Hepatocyte (in vitro differentiated cells): ENCODE measurements at places on chromosomes 3 and 15. TPM values are rescaled to one million over a fixed set of nuclear protein-coding genes. Genes with fewer than 3 reads are reported as not detected.

GRCh38 chr3:10259798-10260197 is 11.5 kb downstream of the TATDN2 start:
- no peak for DNase-seq

- DNase-seq: peak; percentile 41
These were observed 217.9 kb upstream of the THBS1 start for GRCh38 chr15:39362821-39363561.

The KNG1 gene
- 88.9 and 109 TPM in 2 replicates for total RNA-seq

GRCh38 chr3:122030381-122031122 is 8.5 kb upstream of the ILDR1 start:
- DNase-seq: no peak

The CLDN11 gene
- total RNA-seq: 21.9 and 29.5 TPM in 2 replicates

DNA sequence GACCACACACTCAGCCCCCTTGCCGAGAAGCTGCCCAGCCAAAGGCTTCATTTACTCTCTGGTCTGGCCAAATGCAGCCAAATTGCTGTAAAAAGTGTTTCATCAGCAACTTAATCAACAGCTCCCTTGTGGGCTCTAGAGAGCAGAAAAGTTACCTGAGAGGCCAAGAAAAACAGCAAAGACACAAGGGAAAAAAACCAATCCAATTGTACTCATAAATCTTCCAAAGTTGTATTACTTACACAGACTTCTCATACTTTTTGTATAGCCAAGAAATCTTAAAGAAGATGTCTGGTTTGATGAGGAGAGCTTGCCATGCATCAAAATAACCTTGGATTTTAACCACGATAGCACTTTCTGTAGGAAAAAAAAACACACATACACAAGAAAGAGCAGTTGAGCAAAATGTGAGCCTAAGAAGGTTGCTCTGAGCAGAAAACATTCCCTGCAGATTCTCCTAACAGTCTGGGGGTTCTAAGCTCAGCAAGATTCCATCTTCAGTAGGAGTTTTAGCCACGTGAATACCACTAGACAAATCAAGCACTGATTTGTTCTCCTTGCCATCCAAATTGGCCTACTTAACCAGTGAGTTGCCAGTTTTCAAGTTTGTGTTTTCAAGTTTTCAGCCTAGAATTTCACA is 120.0 kb downstream of the CYP19A1 start:
- no peak for DNase-seq

The SH2D7 gene
- total RNA-seq: not detected in 2 replicates

DNA sequence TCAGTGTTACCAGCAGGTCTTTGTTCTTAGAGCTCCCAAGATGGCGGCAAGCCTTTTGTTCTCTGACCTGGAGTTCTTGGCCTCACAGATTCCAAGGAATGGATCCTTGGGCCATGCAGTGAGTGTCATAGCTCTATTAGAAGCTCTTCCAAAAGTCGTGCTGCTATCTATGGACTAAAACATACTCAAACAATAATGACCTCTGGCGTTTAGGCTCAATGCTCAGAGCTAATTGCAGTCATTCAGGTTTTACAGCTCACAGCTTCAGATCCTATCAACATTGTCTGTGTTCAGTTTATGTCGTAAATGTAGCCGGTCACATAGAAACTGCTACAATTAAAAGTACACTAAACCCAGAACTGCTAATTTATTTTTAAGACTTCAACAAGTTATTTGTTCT is 22.2 kb downstream of the CCRL2 start:
- peak; percentile 26 for DNase-seq

DNA sequence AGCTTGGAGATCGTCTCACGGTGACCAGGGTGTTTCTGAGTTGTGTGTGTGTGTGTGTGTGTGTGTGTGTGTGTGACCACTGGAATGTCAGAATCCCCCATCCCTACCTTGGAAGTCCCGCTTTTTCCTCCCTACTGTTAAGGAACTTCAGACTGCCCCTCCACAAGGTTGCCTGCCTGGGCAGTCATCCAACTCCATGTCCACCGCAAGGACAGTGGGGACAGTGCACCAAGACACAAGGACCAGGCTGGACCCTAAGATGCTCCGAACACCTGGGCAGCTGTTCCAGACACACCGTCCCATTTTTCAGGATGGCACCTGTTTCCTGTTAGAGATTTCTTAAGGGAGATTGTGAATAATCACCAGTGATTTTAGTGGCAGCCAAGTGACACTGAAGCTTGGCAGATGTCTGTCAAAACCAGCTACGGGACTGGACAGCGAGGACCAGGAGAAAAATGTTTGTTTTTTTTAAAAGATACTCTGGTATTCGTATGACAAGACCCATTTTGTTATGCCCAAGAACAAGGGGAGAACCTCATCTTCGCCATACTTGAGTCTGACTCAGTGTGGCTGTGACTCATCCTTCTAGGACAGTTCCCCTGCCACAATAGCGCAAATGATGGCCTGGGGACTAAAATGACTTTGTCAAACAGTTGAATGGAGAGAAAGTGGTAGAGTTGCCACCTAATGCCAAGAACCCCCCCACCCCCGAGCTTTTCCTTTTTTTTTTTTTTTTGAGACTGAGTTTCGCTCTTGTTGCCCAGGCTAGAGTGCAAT is 15.5 kb downstream of the PAQR9 start:
- no peak for DNase-seq
